ENCODE measurements at places on chromosomes 13 and 19.

GRCh38 chr19:46721269-46722003 lies 4.5 kb upstream of the PRKD2 start:
- DNase-seq: no peak

GRCh38 chr19:1265615-1266128 lies 3.5 kb upstream of the CIRBP start:
- DNase-seq: peak; percentile 80

DNA sequence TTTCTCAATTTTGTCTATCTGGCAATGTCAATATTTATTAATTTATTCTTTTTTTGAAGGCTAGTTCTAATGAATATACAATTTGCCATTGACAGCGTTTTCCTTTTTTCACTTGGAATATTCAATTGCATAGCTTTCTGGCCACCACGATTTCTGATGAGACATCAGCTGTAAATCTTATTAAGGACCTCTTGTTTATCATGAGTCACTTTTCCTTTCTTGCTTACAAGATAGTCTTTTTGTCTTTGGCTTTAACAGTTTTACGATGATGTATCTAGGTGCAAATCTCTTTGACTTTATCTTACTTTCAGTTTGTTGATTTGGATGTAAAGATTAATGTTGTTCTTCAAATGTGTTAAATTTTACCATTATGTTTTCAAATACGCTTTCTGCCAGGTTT lies 991.6 kb upstream of the SLC10A2 start:
- no peak for DNase-seq

- DNase-seq: no peak
Observed at GRCh38 chr19:57351867-57352266, 796 bp downstream of the ZNF304 start.

GRCh38 chr19:54248016-54248601 lies 5.5 kb upstream of the LILRA6 start:
- DNase-seq: peak; percentile 92

DNA sequence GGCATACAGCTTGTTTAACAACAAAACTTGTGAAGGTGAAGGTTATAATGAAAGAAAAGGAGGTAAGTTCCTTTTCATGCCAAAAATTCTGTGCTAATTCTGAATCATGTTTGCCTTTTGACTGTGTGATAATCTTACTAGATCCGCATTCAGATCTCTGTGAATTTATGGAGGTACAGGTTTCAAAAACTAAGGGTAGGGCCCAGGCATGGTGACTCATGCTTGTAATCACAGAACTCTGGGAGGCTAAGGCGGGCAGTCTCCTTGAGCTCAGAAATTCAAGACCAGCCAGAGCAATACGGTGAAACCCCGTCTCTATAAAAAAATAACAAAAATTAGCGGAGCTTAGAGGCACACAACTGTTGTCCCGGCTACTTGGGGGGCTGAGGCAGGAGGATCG lies 45.9 kb downstream of the PCDH9 start:
- no peak for DNase-seq
